ENCODE measurements at places on chromosomes 5 and 9.

DNA sequence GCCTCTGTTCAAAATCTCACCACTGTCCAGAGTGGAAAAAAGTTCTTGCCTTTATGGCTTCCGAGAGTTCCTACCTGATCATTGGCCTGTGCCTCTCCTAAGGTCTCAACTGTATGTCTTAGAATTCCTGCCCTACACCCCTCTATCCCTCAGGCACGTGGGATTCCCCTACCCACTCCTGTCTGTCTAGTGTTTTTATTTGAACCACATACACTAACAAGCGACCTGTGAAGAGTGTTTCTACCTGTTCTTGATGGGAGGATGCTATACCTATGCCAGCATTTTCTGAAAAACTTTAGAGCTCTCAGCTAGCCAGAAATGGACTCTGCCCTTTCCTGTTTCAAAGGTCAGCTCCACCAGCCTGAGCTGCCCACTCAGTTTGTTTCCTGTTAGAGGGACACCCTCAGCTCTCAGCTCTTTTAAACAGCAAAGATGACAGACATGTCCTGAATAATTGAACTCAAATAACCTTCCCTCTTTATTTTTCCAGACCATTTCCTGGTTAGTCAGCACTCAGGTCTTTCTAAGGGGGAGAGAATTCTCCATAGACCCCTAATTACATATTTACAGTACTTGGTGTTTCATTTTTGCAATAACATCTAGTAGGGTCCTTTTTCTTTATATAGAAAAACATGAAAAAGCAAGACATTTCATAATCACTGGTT, 214.8 kb downstream of the AOPEP start:
- DNase-seq, result no peak

GRCh38 chr5:109700516-109701153, 10.9 kb downstream of the MAN2A1 start:
- DNase-seq, result no peak

DNA sequence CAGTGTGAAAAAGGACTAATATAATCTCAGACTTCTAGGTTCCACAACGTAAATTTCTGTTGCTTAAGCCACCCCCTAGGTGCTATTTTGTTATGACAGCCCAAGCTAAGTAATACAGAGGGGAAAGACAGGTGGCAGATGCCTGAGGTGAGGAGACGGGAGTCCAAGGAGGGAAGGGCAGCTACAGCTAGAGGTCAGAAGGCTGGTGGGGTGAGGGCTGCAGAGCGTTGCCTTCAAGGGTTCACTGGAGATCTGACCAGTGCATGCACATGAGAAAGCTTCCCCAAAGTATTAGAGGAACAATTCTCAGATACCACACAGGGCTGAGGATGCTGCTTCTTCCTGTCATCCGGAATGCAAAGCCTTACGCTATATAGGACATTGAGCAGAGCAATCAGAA, 104.7 kb upstream of the IRX4 start:
- DNase-seq, result no peak

DNA sequence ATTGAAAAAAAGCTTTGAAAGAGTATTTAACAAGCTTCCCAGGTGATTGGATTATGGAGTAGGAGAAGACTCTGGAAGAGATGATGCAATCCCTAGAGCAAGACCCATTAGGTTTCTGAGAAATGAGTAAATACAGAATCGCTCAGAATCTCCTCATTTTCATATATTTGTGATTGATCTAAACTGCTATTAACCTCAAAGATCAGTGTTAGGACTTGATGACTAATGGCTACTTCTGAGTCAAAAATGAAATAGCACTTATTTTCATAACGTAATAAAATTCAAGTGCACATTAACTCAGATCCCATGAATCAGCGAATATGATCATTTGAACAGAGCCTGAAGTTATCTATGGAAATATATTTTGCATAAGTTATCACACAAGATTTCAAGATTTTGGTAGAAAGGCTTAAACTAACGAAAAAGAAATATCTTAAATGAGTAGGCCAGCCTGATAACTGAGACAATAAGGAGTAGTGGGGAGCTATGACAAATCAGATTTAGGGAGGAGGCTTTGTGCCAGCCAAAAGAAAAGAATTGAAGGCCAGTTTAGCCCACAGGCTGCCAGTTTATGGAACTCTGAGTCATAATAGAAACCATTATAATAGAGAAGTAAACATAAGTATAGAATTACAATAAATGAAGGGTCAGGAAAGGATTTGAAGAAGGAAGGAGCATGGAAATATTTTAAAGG, 106.7 kb upstream of the OSMR start:
- no peak for DNase-seq

DNA sequence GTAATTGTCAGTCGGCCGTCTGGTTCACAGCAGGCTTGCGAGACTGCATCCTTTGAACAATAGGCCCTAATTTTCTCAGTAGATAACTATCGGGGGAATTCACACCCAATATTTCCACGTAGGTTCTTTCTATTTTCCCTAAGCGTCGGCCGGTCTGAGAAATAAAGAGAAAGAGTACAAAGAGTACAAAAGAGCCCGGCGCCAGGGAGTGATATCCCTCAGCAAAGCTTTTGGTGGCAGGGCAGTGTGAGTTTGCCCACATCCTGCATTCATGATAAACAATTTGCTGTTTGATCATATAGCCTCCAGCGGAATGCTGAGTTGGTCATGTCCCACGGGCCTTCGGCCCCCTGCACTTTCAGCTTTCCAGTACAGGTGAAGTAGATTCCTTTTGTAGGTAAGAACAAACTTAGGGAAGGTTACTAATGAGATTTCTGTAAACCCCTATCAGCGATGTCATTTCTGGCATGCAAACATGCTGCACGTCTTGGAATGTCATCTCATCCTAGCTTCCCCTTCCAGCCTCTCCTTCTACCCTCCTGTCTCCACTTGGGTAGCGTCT, 4.7 kb upstream of the PTGR1 start:
- no peak for DNase-seq

DNA sequence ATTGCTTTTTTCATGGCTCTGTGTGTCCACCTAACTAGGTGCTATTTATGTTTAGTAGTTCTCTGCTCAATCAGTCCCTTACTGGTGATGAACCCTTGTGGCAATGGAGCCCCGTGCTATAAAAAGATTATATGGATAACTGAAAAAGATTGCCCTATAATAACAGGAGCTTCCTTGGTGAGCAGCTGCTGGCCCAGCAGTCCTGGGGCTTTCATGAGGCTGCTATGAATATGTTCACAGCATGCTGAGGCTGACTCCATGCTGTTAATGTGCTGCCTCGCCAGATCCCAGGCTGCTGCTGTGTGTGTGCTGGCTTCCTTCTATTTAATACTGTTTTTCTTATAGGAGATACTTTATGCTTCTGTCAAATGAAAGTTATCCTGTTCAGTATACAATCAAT, 357.5 kb downstream of the TAF11L14 start:
- DNase-seq, result no peak

GRCh38 chr9:130662970-130663257, 1.5 kb upstream of the PRDM12 start:
- DNase-seq, result no peak

DNA sequence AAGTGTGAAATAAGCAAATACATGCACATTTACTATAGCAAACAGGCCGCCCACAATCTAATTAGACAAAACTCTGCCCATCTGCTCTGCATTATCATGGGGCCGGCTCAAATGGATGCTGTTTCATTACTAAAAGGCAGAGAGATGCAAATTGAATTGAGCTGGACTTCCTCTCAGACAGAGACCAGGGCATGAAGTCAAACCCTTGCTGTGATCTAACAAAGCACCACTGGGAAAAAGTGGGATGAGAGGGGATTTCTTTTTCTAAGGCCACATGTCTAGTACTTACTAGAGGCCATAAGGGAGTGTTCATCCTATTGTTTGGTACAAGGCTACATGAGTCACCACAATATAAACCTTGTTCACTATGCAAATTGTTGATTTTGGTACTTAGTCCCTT, 614.7 kb downstream of the ISL1 start:
- no peak for DNase-seq

- no peak for DNase-seq
These were observed 47.8 kb upstream of the TRMT10B start for GRCh38 chr9:37705787-37706186.

Data from cortex of kidney (tissue), 1 donor.